CD4-positive, alpha-beta memory T cell (primary cell): ENCODE measurements at places on chromosomes 5 and 9.

GRCh38 chr5:154053468-154053867 lies 14.7 kb downstream of the MFAP3 start:
- no peak for DNase-seq

DNA sequence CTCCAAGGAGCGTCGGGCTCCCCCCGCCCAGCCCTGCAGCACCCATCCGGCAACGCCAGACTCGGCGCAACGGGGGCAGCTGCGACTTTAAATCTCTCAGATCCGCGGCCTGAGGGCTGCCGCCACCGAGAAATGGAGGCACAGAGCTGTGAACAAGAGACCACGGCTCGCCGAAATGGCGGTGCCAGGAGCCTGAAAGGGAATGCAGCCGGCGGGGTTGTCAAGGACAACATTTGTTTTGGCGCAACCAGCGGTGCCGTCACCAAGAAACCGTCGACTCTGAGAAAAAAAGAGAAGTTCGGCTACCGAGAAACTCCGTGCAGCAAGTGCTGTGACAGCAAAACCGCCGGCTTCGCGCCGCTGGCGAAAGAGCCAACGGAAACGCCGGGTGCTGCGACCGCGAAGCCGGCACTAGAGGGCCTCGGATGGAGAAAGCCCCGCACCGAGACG lies 2.1 kb upstream of the ANXA2R start:
- peak; percentile 88 for DNase-seq

DNA sequence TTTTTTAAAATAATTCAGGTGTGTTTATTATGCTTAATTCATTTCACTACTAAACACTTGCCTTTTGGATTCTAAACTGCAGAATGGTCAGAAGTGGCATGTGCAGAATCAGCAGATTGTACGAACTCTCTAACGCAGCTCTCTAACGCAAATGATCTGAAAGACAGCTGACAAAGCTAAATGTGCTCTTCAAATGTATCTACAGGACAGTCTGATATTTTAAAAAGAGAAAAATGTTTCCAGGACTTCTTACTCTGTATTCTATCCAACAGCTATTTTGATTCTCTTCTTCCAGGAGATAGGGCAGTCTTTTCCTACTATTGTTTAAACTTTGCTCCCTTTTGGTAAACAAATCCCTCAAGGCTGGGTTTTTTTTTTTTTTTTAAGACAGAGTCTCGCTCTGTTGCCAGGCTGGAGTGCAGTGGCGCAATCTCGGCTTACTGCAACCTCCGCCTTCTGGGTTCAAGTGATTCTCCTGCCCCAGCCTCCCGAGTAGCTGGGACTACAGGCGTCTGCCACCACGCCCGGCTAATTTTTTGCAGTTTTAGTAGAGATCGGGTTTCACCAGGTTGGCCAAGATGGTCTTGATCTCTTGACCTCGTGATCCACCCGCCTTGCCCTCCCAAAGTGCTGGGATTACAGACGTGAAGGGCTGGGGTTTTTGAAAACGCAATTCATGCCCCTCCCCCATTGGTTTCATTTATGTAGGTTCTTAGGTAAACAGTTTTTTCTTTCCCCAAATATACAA lies 1.2 kb downstream of the NMRK1 start:
- no peak for DNase-seq

DNA sequence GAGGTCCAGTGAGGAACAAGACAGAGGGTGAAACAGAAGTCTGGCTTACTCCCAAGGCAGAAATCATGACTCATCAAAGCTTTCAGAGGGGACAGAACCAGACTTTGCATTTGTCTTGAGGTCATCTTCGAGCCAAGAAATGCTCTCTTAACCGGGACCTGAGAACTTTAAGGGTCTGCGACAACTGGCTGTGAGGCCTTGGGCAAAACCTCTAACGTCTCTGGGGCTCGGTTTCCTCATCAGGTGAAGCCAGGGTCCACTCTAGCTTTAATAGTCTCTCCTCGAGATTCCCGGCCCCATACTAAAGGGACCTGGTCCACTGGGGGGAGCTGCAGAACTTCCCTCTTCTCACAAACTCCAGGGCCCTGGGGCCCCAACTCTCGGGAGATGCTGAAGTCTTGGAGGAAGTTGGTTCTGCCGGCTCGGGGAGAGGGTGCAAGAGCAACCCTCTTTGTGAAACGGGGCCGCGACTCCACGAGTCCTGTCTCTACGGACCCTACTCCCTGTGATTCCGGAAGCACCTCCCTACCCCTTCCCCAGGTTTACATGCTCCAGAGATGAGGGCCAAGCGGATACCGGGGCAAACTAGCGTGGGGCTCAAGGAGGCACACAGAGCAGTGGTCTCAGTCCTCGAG lies 2.6 kb downstream of the GLIS3 start:
- no peak for DNase-seq

- no peak for DNase-seq
These were observed 60.7 kb upstream of the BOD1 start for GRCh38 chr5:173677125-173677672.

DNA sequence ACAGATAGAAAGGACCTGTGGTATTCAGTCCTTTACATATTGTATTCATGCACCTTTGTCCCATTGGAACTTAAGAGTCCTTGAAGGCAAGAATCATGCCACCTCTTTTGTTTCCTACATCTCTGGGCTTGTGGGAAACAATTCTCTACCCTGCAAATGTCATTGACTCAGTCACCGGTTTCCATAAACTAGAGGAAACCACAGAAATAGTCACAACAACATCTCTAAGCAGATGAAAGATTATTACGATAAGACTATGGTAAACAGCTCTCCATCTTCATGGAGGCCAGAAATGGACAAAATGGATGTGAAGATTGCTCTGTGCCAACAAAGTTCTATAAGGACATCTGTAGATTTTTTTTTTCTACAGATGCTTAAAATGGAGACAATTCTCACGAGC lies 165.5 kb downstream of the PIK3R1 start:
- DNase-seq, result peak; percentile 47

GRCh38 chr9:112334432-112334841 lies 1.0 kb upstream of the PTBP3 start:
- peak; percentile 58 for DNase-seq

GRCh38 chr5:55220433-55221185 lies 6.5 kb downstream of the MCIDAS start:
- no peak for DNase-seq

- no peak for DNase-seq
These were observed 287.3 kb upstream of the NUDT12 start for GRCh38 chr5:103849934-103850333.

- DNase-seq, result peak; percentile 61
These were observed 5.2 kb upstream of the GCNT4 start for GRCh38 chr5:75057561-75057960.

GRCh38 chr5:172816925-172817562 lies 17.0 kb upstream of the ERGIC1 start:
- no peak for DNase-seq

DNA sequence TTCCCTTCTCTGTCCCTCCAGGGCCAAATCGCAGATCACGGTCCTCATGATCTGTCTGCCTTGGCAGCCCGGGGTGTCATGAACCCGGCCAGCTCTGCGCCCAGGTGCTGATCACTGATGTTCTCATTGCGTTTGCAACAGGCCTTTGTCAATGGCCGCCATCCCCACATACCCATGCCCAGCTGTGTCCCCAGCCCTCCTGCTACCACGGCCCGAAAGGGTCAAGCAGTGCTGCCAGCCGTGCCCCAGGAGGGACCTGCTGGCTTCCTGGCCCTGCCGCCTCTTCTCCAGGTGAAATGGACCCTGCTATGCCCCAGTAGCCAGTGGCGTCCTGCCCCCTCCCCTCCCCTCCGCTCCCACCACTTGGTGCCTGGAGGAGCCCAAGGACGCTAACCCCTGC lies 12.8 kb upstream of the VAV2 start:
- no peak for DNase-seq

GRCh38 chr9:36276781-36277181 lies 18.5 kb upstream of the GNE start:
- no peak for DNase-seq

DNA sequence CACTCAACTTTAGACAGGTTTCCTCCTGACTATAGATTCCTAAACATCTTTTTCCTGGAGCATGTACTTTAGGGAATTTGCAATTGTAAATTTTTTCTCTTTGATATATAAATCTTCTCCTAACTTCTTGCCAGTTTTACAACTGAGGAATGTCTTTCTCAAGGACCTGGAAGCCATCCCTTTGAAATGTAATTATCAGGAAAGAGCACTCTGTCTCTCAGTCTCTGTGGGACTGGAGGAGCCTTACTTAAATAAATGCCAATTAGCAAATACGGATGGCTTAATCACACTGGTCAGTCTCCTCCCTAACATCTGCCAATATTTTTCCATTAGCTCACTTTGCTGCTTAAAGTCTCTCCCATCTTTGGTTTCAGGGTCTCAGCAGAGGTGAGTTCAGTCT lies 344.3 kb upstream of the ARRDC3 start:
- DNase-seq, result no peak

- no peak for DNase-seq
These were observed 850.2 kb upstream of the NUDT12 start for GRCh38 chr5:104412649-104413240.

GRCh38 chr5:82673057-82673809 lies 395.1 kb upstream of the RPS23 start:
- DNase-seq, result no peak

DNA sequence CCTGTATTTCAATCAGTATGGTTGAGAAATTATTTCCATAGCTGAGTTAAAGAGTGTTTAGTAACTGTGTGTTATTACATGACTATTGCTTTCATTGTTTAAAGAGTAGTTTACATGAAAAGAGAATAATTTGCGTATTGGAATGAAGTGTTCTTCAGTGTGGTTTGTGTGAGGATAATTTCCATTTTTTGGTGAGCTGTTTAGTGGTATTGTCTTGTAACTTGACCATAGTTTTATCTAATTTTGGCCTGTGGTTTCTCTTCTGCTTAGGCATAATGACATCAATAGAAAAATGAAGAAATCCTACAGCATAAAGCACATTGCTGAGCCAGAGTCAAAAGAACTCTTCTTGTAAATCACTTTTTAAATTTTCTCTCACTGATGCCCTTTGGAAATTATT lies 151.2 kb downstream of the SNCAIP start:
- DNase-seq, result no peak

DNA sequence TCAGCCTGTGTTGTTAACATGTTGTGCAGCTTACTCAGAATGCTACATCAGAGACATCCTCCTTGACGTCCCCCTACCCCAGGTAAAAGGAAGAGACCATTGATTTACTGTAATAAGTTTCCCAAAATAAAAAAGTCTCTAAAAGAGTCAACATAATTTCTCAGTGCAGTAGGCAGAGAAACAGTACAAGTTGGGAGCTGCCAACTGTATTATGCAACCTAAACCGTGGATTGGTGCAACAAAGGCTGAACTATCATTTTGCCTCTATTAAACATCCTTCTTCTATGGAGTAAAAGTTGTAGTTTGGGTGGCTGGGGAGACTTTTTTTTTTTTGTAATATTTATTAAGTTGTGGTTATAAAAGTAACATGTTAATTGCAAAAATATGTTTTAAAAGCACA lies 208.0 kb downstream of the NR3C1 start:
- no peak for DNase-seq

GRCh38 chr5:52328220-52328806 lies 459.4 kb upstream of the ITGA1 start:
- DNase-seq, result no peak

GRCh38 chr5:32027093-32027716 lies 146.9 kb downstream of the GOLPH3 start:
- DNase-seq, result no peak

DNA sequence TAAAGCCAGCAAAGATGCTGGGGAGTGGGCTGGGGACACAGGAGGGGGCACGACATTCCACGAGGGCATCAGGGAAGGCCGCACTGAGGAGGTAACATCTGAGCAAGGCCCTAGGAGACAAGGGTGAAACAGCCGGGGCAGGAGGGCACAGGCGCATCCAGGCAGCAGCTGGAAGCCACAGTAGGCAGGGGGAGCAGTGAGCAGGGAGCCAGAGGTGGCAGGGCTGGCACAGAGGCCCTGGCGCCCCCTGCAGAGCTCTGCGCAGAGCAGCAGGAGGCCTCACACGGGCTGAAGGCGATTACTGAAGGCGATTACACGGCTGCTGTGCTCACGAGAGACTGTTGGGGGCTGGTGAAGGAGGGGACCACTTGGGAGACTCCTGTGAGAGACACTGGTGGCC lies 15.4 kb downstream of the LMAN2 start:
- no peak for DNase-seq

GRCh38 chr9:21825637-21826036 lies 23.2 kb downstream of the MTAP start:
- DNase-seq, result no peak

GRCh38 chr5:57174128-57174889 lies 450 bp downstream of the GPBP1 start:
- DNase-seq, result peak; percentile 51

- DNase-seq, result peak; percentile 25
These were observed 238.1 kb downstream of the ROR2 start for GRCh38 chr9:91711755-91712601.

DNA sequence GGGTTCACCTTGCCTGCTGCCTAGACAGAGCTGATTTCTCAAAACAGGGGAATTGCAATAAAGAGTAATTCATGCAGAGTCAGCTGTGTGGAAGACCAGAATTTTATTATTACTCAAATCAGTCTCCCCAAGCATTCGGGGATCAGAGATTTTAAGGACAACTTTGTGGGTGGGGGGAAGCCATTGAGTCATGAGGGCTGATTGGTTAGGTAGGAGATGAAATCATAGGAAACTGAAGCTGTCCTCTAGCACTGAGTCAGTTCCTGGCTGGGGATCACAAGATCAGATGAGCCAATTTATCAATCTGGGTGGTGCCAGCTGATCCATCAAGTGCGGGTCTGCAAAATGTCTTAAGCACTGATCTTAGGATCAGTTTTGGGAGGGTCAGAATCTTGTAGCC lies 159.1 kb upstream of the MAP1B start:
- DNase-seq, result no peak

GRCh38 chr5:170338933-170339779 lies 41.6 kb upstream of the LCP2 start:
- DNase-seq, result peak; percentile 71

GRCh38 chr5:158344376-158344775 lies 485.4 kb upstream of the CLINT1 start:
- DNase-seq, result no peak

DNA sequence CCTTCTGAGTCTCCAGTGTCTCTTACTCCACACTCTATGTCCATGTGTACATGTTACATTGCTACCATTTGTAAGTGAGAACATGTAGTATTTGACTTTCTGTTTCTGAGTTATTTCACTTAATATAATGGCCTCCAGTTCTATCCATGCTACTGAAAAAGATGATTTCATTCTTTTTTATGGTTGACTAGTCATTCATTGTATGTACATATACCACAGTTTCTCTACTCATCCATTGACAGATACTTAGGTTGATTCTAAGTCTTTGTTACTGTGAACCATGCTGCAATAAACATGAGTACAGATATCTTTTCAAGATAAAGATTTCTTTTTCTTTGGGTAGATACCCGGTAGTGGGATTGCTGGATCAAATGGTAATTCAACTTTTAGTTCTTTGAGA lies 107.1 kb upstream of the CHD1 start:
- DNase-seq, result no peak

- DNase-seq, result no peak
These were observed 4.1 kb downstream of the EDF1 start for GRCh38 chr9:136861874-136862457.
